ENCODE measurements at places on chromosomes 1 and 21.

DNA sequence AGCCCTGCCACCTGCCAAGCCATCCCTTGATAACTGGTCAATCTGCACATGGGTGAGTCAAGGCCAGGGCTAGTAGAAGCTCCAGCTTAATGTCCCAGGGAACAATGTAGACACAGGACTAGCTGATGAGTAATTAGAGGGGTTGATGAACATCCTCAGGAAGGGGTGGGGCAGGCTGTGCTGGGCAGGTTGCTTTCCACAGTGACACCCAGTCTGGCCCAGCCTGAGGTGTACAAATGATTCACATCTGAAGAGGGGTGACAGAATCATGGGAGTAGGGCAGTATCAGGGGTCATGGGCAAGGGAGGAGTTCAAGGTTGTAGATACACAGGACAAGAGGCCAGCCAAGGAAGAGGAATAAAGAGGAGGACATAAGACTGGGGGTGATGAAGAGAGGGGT is 4.3 kb downstream of the LPAR3 start:
- no peak for DNase-seq

DNA sequence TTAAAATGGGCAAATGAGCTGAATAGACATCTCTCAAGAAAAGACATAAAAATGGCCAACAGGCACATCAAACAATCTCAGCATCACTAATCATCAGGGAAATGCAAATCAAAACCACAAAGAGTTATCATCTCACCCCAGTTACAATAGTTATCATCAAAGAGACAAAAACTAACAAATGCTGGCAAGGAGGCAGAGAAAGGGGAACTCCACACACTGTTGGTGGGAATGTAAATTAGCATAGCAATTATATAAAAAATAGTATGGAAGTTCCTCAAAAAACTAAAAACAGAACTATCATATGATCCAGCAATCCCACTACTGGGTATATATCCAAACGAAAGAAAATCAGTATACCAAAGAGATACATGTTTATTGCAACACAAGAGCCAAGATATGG is 68.7 kb downstream of the DENND1B start:
- no peak for DNase-seq

- no peak for DNase-seq
Observed at GRCh38 chr1:209536843-209537242, 46.7 kb upstream of the CAMK1G start.

- peak; percentile 49 for DNase-seq
Observed at GRCh38 chr1:61741711-61742619, at the start of gene PATJ. TSS of gene PATJ (plus strand) at chr1:61742480. CDS start at chr1:61762893, 20,413 bp downstream.

DNA sequence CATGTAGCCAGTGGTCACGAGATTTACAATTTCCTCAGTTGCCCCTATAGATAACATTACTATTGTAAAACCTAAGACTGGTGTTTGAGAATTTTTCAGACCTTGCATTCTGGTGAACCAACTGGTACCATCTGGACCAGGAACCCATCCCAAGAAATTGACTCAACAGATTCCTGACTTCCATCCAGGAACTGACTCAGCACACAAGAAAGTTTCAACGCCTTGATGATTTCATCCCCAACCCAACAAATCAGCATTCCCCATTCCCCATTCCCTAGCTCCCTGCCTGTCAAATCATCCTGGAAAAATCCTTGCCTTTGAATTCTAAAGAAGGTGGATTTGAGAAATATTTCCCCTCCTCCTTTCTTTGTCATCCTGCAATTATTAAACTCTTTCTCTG is 529.8 kb upstream of the PRMT6 start:
- DNase-seq = peak; percentile 74

- no peak for DNase-seq
Observed at GRCh38 chr1:85427331-85427730, 37.6 kb downstream of the DDAH1 start.

All from NCI-H226 (cell line).